Activated CD8-positive, alpha-beta memory T cell treated with anti-CD3 and anti-CD28 coated beads for 4 hours (primary cell): ENCODE measurements at places on chromosomes 2 and 18.

GRCh38 chr2:168614172-168615018 is 158.3 kb downstream of the CERS6 start:
- DNase-seq, result no peak

- no peak for DNase-seq
These were observed 250.3 kb downstream of the SLC4A3 start for GRCh38 chr2:219877728-219878127.

- no peak for DNase-seq
These were observed 124.5 kb downstream of the CTIF start for GRCh38 chr18:48663096-48663930.

DNA sequence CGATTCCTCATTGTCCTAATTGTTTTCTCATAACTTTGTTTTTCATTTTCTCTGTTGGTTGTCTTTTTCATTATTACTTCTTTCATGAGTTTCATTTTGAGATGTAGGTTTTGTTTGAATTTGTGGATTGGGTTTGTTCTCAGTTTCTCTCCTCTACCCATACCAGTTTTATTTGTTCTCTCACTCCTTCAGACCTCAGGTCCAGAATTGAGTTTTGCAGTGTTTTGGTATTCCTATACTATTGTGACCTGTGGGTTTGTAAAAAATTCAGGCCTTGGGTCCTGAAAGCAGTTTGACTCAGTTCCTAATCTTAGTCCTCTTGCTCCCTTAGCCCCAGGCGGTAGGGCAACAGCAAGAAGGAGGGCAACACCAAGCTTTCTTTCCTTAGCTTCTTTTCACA is 28.3 kb upstream of the UBE2E3 start:
- DNase-seq, result no peak

GRCh38 chr2:212968284-212969081 is 182.9 kb downstream of the IKZF2 start:
- no peak for DNase-seq

GRCh38 chr2:200604571-200605255 is 18.9 kb downstream of the AOX1 start:
- DNase-seq, result no peak

DNA sequence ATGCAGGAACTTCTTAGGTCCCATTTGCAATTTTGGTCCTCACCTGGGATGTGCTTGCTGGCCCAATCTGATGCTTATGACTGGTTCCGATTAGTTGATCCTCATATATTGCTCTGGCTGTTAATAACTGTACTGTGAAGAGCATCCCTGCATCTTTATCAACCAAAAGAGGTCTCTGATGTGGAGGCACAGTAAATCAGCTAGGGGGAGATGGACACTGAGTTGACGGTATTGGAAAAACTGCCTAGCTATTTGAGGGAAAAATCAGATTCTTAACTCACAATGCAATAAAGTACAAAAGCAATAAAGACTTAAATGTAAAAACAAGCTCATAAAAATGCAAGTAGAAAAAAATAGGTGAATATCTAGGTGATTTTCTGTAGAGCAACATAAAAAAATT is 188.0 kb upstream of the TCF4 start:
- no peak for DNase-seq

DNA sequence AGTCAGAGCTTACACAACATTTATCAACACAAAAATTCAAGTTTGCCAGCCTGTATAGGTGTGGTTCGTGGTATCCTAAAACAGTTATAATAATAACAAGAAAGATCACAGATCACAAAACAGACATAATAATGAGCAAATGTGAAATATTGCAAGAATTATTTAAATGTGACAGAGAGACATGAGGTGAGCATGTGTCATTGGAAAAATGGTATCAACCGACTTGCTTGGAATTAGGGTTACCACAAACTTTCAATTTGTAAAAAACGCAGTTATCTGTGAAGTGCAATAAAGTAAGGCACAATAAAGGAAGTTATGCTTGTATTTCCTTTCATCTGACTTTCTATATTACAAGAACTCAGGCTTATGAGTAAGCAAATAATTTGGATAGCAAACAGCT is 116.8 kb downstream of the IKZF2 start:
- no peak for DNase-seq

DNA sequence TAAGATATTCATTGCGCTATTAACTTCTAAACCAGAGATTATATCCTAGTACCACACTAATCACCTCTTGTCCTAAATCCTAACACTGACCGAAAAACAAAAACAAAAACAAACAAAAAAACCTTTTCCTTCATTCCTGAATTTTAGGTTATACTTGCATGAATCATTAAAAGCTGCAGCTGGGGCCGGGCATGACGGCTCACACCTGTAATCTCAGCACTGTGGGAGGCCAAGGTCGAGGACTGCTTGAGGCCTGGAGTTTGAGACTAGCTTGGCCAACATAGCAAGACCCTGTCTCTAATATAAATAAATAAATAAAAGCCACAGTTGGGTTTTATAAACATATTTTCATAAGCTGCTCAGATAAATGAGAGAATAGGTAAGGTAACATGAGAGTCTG is 60.0 kb downstream of the GDF7 start:
- DNase-seq, result no peak

GRCh38 chr2:1601471-1602277 is 142.6 kb downstream of the PXDN start:
- no peak for DNase-seq

- no peak for DNase-seq
These were observed 9.5 kb upstream of the RNF103 start for GRCh38 chr2:86633155-86633651.

DNA sequence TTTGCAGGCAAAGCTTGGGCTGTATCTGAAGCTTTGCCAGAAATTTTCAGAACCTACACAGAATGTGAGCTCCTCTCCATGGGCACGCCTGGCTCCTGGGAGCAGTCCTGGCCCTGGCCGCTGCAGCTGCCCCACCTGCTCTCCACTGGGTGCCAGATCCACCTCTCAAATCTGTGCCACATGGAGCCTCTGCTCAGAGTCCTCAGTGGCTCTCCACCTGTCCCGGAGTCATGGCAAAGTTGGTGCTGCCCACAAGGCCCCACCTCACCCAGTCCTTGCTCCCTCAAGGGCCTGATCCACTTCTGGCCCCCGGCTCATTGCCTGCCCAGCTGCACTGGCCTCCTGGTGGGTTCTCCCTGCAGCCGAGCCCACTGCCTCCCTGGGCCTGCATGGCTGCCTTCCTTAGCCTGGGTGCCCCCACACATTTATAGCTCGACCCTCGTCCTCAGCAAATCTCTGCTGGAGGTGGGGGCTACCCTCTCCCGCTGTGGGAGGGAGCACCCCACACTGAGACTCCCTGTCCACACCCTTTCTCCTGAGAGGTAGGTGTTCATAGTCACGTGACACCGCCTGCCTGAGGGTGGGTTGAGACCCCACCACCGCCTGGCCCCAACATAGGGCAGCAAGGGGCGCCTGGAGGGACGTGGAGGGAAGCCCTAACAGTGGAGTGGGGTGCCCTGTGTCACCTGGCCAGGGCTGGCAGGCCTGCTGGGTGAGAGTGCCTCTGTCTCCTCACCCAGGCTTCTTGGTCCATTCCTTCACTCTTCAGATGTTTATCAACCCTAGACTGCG is 224.1 kb downstream of the SH3RF3 start:
- DNase-seq, result no peak

- no peak for DNase-seq
These were observed 16.5 kb upstream of the GPR155 start for GRCh38 chr2:174503161-174503809.

DNA sequence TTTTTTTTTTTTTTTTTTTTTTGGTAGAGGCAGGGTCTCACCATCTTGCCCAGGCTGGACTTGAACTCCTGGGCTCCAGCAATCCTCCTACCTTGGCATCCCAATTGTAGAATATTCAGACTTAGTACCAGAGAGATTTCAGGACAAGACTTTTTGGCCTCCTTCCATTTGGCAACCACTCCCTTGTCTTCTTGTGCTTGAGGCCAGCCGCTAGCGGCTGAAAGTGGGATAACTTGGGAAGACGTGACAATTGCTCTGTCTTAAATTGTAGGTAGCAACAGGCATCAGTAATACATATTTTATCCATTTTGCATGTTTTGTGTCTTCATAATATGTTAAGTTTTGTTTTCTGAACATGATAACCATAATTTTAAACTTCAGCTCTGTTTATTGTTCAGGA is 53.3 kb upstream of the TTN start:
- DNase-seq, result no peak

DNA sequence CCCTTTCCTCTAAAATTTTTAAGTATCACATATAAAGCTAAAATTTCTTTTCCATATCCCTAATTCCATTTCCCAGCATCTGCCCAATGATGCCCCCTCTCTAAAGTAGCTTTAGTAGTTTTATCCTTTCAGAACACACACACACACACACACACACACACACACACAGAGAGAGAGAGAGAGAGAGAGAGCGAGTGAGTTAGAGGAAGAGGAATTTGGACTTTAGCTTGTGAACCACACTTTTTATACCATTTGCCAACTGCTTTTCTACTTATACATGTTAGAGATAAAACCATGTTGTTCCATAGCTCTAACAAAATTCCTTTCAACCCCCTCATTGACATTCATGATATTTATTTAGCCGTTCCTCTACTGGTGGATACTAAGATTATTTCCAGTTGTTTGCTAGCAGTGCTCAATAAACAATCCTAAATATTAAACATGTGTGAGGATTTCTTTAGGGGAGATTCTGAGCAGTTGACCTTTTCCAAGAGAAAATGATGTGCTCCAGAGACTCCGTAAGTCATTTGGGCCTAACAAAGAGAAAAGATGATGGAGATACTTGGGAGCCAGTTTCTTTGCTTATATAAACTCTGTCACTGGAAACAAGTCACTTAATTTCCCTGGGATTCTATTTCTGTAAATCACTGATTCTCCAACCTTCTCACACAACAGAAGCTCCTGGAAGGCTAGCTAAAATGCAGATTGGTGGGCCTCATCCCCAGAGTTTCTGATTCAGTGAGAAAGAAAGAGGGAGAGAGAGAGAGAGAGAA is 229.7 kb upstream of the SP5 start:
- no peak for DNase-seq

DNA sequence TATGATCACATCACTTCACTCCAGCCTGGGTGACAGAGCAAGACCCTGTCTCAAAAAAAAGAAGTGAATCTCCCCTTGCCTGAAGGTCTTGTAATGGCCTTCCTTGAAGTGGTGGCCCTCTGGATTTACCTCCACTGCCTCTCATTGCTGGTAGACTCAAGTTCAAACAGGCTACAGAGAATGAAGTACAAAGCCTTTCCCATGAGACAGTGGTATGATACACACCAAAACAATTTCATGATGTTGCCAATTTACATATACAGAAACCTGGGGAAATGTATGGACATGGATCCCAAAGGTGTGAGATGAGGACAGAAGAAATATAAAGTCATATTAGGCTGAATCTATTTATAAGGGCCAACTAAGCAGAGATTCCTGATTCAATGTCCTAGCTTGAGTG is 4.8 kb upstream of the NOTO start:
- no peak for DNase-seq

GRCh38 chr2:16566701-16567100 is 98.9 kb downstream of the CYRIA start:
- DNase-seq, result no peak
